Stomach (tissue), 19 donors: ENCODE measurements at places on chromosomes 12 and 14. TPM values are rescaled to one million over a fixed set of nuclear protein-coding genes. Genes with fewer than 3 reads are reported as not detected.

- no peak overlapping the region for H3K27ac ChIP-seq
- DNase-seq, result no peak
- H3K36me3 ChIP-seq, result no peaks in the 10 kb centered on the region
- no peaks in the 10 kb centered on the region for H3K27me3 ChIP-seq
Observed at GRCh38 chr14:59830338-59830734, 40.2 kb downstream of the RTN1 start.

DNA sequence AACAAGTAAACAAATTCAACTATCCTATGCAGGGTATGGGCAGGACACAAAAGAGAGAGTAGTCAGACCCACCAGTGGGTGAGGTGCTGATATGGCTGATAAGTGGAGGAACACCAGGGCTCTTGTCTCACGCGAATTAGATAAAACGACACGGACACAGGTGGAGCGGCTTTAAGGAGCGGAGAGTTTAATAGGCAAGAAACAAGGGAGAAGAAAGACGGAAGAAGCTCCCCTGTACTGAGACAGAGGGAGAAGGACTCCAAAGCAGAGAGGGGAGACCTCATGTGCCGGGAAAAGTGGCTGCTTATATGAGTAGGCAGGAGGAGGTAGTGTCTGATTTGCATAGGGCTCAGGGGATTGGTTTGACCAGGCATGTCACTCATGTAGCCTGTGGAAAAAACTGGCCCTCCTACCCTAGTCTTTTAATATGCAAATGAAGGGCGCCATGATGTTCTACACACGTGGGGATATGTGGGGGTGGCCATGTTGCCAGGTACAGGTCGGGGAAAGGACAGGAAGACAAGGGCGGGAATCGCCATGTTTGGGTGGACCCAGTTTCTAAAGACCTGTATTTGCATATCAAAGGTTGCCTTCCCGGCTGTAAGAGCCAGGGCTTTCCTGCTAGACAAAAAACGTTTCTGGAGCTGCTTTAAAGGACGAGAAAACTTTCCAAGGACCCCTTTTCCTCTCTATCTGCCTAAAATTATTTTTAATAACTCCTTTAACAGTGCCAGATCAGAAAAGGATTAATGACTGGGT is 28.8 kb downstream of the RPGRIP1 start:
- H3K4me3 ChIP-seq, result peak overlapping the region; percentile 43
- no peaks in the 10 kb centered on the region for H3K27me3 ChIP-seq
- H3K36me3 ChIP-seq, result no peaks in the 10 kb centered on the region
- peak; percentile 89 for DNase-seq

DNA sequence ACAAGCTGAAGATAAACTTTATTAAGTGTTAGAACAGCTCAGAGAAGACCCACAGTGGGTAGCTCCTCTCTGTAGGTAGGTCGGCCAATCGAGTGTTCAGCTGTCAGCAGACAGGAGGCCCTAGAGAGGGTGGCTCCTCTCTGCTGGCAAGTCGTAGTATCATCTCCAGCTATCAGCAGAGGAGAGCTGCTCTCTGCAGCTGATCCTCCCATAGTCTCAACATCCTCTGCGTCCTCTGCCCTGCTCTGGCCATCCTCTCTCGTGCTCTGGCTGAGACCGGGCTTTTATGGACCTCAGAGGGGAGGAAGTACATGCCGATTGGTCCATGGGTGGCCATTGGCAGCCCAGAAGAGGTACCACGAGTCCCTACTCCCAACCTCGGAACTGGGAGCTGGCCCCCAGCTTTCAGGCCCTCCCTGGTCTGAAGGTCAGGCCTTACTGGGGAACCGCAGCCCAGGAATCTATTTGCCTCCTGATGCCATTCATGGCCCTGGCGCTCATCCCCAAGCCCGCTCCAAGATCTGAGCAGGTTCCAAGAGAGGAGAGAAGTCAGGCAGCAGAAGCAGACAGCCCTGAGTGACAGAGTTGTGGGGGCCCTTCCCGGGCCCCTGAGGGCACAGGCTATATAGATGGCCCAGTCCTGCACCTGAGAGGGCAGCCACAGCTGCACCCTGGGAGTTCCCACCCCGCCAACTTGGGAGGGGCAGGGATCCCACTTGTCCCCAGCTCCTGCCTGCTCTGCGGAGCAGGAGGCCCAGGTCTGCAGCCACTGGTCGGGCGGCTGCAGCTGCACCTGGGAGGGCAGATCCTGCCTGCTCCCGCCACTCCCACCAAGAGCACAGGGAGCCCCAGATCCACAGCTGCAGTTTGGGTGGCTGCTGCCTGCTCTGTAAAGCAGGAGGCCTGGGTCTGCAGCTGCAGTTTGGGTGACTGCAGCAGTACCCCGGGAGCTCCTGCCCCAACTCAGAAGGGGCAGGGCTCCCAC is 3.5 kb upstream of the PWP1 start:
- peaks cover 6% of the 10 kb centered on the region for H3K4me1 ChIP-seq
- peaks cover 9% of the 10 kb centered on the region for H3K27me3 ChIP-seq
- no peak overlapping the region for H3K4me3 ChIP-seq
- H3K27ac ChIP-seq, result no peak overlapping the region
- H3K36me3 ChIP-seq, result no peaks in the 10 kb centered on the region

DNA sequence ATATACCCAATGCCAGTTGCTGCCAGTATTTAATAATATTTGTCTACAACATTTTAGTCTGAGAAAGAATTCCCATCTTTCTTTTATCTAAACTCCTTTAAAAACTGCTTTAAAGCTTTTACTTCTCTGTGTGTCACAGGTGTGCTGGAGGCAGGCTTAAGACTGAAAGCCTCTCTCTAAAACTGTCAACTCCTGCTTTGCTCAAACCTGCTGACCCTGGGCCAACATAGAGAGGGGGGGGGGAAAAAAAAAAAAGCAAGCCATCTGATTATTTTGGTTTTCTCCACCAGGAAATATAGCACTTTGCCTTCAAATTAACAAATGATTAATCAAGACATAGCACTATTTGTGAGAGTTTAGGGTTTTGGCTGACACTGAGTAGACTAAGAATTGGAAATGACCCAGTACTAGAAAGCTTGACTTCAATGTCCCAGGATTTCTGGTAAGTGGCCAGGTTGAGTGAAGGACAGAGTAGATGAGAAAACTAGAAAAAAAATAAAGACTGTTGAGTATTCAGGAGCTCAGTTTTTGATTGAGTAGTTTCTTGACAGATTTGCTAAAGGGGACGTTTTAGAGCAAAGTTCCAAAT is 357.0 kb upstream of the FLRT2 start:
- no peaks in the 10 kb centered on the region for H3K27me3 ChIP-seq
- no peak overlapping the region for H3K27ac ChIP-seq
- no peak overlapping the region for H3K4me3 ChIP-seq
- H3K36me3 ChIP-seq, result no peaks in the 10 kb centered on the region

- H3K4me3 ChIP-seq, result no peak overlapping the region
- H3K27ac ChIP-seq, result no peak overlapping the region
- H3K27me3 ChIP-seq, result no peaks in the 10 kb centered on the region
- H3K4me1 ChIP-seq, result peaks cover 27% of the 10 kb centered on the region
Observed at GRCh38 chr12:62784576-62784975, 150.4 kb downstream of the PPM1H start.

GRCh38 chr12:104669089-104669721 is 212.5 kb downstream of the CHST11 start:
- peaks cover 86% of the 10 kb centered on the region for H3K4me1 ChIP-seq
- no peak overlapping the region for H3K4me3 ChIP-seq
- no peaks in the 10 kb centered on the region for H3K27me3 ChIP-seq
- H3K27ac ChIP-seq, result peak overlapping the region; percentile 77

GRCh38 chr14:36069535-36069900 is 107.0 kb downstream of the PTCSC3 start:
- no peak overlapping the region for H3K4me3 ChIP-seq
- H3K27me3 ChIP-seq, result peaks cover 14% of the 10 kb centered on the region
- no peak overlapping the region for H3K27ac ChIP-seq
- DNase-seq, result peak; percentile 32
- H3K36me3 ChIP-seq, result no peaks in the 10 kb centered on the region

DNA sequence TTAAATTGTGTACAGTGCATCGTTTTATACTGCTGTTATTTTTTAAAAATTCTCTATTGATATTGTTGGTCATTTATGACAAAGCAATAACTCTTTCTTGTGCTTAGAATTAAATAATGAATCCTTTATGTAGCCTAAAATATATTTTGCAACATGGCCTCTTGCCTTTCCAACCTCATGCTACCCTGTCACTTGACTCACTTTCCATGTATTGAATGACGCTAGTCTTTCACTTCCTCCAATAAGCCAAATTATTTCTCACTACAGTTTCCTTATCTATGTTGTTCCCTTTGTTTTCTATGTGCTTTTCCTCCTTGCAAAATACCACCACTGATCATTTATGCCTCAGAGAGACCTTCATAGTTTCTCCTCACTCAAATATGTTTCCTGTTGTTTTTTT is 16.3 kb upstream of the EPYC start:
- H3K4me3 ChIP-seq, result no peak overlapping the region
- DNase-seq, result no peak
- H3K27me3 ChIP-seq, result no peaks in the 10 kb centered on the region
- H3K36me3 ChIP-seq, result no peaks in the 10 kb centered on the region
- no peak overlapping the region for H3K27ac ChIP-seq

- no peak for DNase-seq
- H3K27ac ChIP-seq, result peak overlapping the region; percentile 40
- H3K4me1 ChIP-seq, result no peaks in the 10 kb centered on the region
- H3K4me3 ChIP-seq, result no peak overlapping the region
- H3K36me3 ChIP-seq, result no peaks in the 10 kb centered on the region
Observed at GRCh38 chr14:52960627-52961026, 9.8 kb upstream of the FERMT2 start.

GRCh38 chr12:107847430-107847829 is 72.9 kb downstream of the ASCL4 start:
- no peaks in the 10 kb centered on the region for H3K36me3 ChIP-seq
- DNase-seq, result no peak
- H3K27me3 ChIP-seq, result peaks cover 8% of the 10 kb centered on the region
- H3K4me3 ChIP-seq, result no peak overlapping the region
- peaks cover 31% of the 10 kb centered on the region for H3K4me1 ChIP-seq

The RERG gene
- 48.7 TPM for total RNA-seq

The TMEM263 gene
- 36.7 TPM for total RNA-seq

The LGR5 gene
- not detected for total RNA-seq
